CMK (cell line): ENCODE measurements at places on chromosomes 16 and 17.

GRCh38 chr17:40097087-40097486 lies 3.3 kb downstream of the NR1D1 start:
- DNase-seq: no peak

- DNase-seq: no peak
Measured at GRCh38 chr17:9959377-9959981, 54.4 kb upstream of the RCVRN start.

- DNase-seq: no peak
Measured at GRCh38 chr17:42275527-42276358, 448 bp downstream of the STAT5B start.

GRCh38 chr17:64270885-64271284 lies 7.8 kb upstream of the TEX2 start:
- DNase-seq: no peak

DNA sequence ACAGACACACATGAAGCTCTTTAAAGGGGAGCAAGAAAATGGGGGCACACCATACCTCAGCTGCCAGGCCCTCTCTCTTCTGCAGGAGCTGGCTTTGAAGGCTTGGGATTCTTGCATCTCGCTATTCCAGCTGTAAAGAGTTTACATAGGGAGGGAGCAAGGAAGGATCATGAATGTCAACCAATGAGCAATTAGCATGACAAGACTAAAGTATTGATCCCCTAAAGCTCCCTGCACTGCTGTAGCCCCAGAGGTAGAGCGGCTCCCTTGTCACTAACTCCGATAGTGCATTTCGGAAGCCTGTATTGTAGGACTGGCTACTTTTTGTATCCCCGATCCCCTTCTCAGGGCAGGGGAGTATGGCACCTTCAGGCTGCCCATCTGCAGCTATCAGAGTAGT lies 113.4 kb upstream of the PMFBP1 start:
- no peak for DNase-seq

GRCh38 chr17:72466199-72466598 lies 345.4 kb downstream of the SOX9 start:
- DNase-seq: no peak

DNA sequence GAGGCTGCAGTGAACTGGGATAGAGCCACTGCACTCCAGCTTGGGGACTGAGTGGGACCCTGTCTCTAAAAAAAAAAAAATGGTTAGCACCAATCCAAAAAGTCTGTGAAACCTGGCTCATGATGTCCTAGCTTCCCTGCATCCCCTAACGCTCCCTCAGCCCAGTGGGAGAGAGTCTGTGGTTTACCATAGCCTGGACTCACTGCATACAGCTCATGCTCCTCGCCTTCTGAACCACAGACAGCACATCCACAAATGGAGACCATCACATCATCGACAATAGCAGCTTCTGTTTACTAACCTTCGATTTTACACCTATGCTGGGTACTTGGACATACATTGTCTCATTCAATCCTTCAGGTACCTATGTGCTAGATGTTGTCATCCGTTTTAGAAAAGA lies 43.6 kb downstream of the NLRC5 start:
- DNase-seq: no peak

DNA sequence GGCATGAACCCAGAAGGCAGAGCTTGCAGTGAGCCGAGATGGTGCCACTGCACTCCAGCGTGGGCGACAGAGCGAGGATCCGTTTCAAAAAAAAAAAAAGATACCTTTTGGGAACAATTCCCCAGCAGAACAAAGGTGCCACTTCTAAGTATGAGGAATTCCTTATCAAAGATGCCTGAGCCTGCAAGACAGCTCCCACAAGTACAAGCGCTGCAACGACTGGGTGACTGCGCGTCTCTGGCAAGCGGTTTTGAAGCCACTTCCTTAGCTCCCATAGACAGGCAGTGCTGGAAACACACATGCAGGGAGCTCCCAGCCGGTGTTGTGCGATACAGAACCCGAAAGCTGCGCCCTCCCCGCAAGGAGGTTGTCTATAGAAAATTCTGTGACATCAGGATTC lies 60.5 kb downstream of the ADCY9 start:
- no peak for DNase-seq

GRCh38 chr16:87956365-87957231 lies 5.4 kb downstream of the BANP start:
- peak; percentile 63 for DNase-seq

GRCh38 chr16:15052747-15053476 lies 3.0 kb downstream of the NTAN1 start:
- no peak for DNase-seq

GRCh38 chr16:79838496-79839259 lies 238.1 kb upstream of the MAF start:
- DNase-seq: no peak

DNA sequence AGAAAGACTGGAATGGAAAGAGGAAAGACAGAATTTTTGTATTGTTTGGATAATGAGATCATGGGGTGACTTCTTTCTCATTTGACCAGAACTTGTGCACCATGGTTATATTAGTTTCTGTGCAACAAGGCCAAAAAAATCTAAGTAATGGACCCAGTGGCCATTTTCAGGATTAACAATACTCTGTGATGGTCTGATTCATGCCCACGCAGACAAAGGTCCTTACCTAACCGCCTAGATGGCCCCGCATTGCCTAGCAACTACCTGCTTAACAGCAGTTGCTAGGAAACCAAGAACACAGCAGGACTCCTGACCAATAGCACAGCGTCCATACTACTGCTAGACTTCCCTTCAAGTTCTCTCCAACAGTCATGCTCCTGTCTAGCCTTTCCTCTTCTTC lies 22.4 kb downstream of the MIS12 start:
- DNase-seq: no peak

GRCh38 chr16:11408216-11408615 lies 63.0 kb downstream of the RMI2 start:
- no peak for DNase-seq

DNA sequence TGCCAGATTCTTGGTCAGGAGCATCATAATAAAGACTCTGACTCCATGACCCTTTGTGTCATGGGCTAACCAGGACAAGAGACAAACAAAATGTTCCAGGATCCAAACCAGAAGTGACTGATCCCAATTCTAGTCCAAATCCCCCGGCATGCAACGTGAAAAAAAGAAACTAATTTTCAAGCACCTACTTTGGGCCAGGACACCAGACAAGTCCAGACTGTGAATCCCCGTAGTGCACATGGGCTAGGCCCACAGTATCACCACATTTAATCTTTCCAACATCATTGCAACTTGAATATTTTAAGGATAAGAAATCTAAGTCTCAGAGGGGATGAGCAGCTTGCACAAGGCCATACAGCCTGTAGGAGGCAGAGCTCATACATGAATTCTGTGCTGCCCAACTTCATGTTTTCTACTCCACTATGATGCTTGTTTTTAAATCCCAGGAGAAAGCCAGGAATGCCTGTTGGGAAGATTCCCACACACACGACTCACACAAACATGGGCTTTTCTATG lies 365.7 kb downstream of the NPIPA8 start:
- DNase-seq: no peak

DNA sequence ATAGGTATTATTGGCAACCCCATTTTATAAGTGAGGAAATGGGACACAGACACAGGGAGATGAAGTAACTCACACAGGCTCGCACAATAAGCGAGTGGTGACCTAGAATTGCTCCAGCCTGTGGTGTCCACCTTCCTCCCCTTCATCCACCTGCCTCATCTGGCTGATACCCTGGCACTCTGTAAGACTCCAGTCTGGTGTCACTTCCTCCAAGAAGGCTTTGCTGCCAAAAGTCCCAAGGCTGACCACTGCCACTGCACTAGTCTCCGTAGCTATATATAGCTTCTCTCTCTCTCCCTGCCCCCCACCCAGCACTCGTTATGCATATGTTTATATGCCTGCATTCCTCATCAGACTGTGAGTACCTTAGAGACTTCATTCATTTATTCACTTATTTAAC lies 66.1 kb upstream of the SREBF1 start:
- no peak for DNase-seq

GRCh38 chr16:8512941-8513624 lies 77.2 kb downstream of the TMEM114 start:
- no peak for DNase-seq

GRCh38 chr17:82668024-82668630 lies 19.9 kb upstream of the WDR45B start:
- no peak for DNase-seq

DNA sequence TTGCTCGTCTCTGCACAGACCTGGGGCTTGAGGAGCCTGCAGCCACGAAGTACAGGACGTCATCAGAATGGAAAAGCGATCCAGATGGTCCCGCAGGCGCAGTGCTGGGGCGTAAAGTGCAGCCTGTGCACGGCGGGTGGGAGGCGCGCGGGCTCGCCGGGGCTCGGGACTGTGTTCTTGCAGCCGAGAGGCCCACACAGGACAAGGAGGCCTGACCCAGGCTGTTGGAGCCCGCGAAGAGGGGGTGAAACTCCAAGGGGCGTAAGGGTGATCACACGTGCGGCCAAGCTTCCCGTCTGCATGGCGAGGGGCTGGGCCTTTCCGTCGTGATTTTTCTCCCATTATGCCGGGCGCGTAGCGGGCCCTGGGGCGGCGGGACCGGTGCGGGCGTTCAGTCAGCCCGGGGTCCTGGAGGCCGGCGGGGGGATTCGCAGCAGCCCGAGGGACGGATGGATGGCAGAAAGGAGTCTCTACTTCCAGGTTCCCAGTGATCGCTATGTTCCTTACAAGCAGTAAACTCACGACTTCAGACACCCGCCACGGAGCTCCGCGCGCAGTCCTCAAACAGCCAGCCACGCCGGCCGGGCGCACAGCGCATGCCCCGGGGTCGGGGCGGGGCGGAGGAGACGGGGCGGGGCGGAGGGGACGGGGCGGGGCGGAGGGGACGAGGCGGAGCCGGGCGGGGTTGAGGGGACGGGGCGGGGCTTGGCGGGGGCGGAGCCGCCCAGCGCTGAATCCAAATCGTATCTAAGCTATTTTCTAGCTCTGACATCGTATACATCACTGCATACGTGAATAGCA lies 141.0 kb upstream of the KCNJ18 start:
- peak; percentile 17 for DNase-seq

GRCh38 chr16:23408242-23408822 lies 44.7 kb downstream of the COG7 start:
- no peak for DNase-seq

- no peak for DNase-seq
Measured at GRCh38 chr17:63033142-63033541, 67.1 kb downstream of the TANC2 start.

DNA sequence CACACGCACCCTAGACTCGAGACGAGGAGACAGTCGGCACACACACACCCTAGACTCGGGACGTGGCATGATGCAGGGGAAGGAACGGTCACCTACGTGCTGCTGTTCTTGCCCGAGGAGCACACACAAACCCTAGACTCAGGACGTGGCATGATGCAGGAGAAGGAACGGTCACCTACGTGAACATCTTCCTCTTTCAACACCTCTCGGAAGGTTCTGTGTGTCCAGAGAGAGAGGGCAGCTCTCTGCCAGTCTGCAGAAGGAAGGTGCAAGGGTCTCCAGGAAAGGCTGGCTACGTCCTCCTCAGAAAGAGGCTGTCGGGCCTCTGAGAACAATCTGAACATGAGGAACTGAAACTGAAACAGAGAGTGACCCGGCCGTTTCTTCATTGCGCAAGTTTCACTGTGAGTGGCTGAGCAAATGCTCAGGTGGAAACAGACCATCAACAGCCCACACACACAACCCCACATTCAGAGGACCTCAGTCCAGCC lies 43.4 kb downstream of the ZNF276 start:
- no peak for DNase-seq

GRCh38 chr16:71513302-71513701 lies 12.9 kb upstream of the CHST4 start:
- no peak for DNase-seq

GRCh38 chr17:83080579-83080857 lies 1.1 kb downstream of the METRNL start:
- no peak for DNase-seq

GRCh38 chr17:75480281-75480680 lies 23.8 kb downstream of the TMEM94 start:
- DNase-seq: no peak

DNA sequence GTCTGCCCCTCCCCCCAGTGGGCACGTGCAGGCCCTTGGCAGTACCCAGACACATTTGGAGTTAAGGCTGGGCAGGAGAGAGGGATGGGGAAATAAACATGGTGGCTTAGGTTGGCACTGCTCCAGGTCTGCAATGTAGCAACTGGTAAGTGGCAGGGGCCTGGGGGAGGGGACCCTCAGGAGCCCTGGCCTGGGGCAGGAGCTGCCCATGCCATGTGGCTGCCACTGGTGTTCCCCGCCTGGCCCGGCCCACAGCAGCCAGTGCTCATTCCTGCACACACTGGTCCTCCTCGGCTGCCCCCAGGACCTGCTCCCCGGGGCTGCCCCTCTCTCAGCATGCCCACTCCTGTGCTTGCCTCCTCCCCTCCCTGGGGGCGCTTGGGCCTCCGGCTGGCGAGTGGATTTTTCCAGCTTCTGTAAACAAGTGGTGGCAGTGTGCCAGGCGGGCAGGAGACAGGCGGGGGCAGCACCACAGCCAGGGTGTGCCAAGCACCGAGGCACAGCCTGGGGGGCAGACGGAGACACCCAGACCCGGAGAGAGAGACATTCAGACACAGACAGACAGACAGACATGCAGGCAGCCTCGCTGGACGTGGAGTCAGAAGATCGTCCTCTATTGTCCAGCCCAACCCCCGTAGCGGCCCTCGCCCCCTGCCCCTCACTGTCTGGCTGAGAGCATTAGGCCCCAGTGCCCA lies 9.4 kb downstream of the THRA start:
- no peak for DNase-seq

- no peak for DNase-seq
Measured at GRCh38 chr16:10969615-10970014, 25.3 kb downstream of the CLEC16A start.
